Activated naive CD4-positive, alpha-beta T cell treated with anti-CD3 and anti-CD28 coated beads, Interleukin-2, amount 50 U/mL, for 16 hours (primary cell): ENCODE measurements at places on chromosomes 11 and 22.

DNA sequence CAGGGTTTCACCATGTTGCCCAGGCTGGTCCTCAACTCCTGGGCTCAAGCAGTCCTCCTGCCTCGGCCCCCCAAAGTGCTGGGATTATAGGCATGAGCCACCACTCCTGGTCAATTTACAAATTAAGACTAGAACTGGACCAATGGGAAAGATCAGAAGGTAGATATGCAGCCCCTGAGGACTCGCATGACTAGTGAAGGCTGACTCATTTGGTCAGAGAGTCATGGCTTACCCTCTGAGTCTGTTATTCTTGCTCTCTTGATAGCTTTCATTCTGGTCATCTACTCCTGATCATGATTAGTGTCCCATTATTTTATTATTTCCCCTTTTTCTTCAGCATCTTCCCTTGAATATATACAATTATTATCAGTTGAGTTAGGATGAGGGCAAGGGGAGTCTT is 2.7 kb upstream of the LDHAL6A start:
- DNase-seq, result no peak

DNA sequence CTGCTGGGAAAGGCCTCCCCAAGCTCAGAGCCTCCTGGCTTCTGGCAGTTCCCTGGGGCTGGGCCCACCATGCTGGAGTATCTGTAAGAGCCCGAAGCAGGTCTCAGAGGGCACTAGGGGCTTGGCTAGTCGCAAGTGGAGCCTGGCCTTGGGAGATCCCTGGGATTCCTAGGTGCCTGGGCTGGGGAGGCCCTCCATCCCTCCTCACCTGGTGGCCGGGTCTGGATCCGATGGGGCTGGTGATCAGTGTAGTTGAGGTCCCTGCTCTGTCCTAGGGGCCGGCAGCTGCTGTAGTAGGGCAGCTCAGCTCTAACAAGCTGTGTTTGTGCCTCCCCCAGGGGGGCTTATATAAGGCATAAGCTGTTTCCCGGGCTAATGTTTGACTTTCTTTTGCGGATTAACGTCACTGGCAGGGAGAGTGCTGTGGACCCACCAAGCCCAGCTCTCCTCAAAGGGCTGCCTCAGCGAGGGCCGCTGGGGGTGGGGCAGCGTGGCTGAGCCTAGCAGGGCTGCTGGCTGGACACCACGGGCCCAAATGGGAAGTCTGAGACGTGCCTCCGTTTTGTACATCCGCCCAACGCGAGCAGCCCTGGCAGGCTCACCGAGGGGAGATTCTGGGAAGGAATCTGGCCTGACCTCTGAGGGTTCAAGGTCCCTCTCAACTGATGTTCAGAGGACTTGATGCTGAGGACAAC is at the start of gene SLC22A8:
TSS of gene SLC22A8 (minus strand) at position 321 of the 695 bp plus-strand sequence. CDS start 883 bp downstream, outside the sequence.
- DNase-seq, result no peak

DNA sequence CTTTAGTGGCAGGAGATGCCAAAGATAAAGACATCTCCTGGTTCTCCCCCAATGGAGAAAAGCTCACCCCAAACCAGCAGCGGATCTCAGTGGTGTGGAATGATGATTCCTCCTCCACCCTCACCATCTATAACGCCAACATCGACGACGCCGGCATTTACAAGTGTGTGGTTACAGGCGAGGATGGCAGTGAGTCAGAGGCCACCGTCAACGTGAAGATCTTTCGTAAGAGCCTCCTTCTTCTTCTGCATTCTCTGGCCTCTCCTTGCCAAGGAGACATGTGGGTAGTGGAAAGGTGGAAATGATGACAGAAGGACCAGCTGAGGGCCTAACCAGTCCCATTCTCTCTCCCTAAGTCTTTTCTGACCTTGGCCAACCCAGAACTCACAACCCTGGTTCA is 110.1 kb upstream of the TTC12 start:
- DNase-seq, result no peak

DNA sequence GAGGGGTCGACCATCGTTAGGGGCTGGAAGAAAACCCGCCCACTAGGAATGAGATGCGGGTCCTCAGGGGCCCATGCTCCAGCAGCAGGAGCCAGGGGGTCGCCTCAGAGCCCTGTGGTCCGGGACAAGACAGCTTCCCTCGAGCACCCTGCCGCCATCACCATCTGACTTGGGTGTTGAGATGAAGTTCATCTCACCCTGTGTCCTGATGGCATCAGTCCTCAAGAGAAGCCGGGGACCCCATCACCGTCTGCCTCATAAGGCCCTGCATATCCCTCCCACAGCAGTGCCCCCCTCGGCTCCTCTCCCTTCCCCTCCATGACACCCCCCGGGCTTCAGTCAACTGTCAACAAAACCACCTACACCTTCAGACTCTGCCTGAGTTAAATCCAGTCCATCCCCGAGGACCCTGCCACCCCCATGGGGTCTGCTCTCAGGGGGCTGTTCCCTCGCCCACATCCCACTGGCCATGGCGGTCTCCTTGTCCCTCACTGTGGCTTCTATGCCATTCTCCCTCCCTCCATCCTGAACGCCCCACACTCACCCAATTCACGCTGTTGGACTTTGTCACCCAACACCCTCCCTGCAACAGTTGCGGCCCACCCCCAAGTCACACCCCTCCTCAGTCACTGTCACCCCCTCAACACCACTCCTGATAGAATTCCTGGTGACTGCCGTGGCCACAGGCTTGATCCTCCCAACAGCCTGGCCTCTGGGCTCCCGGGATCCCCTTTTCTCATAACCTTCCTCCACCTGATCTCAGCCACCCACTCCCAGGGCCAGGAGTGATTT is 87.7 kb upstream of the RTL6 start:
- DNase-seq, result peak; percentile 9

GRCh38 chr11:126167488-126167887 is 44.0 kb downstream of the RPUSD4 start:
- DNase-seq, result no peak

GRCh38 chr11:134522782-134523570 is 110.9 kb upstream of the B3GAT1 start:
- DNase-seq, result no peak

DNA sequence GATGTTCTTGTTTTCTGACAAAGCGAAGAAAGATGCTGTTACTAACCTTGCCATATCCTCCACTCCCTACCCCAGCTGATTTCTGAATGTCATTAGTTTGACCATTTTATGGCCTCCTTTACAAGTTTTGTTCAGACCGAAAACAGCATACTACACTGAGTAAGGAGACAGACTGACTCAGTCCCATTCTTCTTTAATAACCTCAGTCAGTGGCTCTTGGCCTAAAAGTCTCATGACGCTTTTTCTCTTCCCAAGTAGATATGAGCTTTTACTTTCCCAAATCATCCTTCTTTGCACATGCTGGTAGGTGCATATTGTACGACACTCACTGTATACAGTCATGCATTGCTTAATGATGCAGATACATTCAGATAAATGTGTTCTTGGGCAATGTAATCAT is 8.0 kb upstream of the FIBIN start:
- no peak for DNase-seq

DNA sequence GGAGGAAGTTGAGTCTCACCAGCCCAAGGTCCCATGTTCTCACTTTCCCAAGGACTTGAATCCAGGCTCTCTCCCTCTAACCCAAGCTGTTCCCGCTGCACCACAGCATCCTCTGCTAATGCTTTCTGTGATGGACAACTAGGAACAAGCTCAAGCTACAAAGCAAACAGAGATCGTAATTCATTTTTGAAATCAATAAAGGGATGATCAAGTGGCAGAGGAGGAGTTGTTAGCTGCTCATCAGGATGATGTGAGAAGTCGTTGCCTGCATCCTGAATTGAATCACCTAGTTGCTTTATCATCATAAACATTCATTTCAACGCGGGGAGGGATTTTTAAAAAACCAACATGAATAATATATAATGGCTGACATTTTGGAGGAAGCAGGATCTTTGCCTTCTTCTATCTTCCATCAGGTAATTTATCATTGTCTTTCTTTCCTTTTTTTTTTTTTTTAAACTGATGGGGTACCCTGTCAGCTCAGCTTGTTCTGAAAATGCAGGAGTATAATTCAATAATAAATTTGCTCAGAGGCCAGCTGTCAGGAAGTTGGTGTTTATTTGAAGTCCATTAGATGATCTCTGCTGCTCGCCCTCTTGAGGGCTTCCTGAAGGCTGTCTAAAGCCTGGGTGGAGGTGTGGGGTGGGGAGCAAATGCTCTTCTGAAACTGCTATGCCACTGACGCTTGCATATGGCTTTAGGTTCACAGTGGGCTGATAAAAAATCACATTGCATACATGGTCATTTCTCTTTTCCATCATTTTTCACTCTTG is 174.4 kb upstream of the NARS2 start:
- DNase-seq, result no peak

GRCh38 chr22:29219881-29220670 is 14.4 kb downstream of the EMID1 start:
- no peak for DNase-seq

- DNase-seq, result no peak
These were observed 31.6 kb downstream of the RPS6KA4 start for GRCh38 chr11:64390558-64390957.

GRCh38 chr11:132423266-132423665 is 1052.9 kb downstream of the NTM start:
- no peak for DNase-seq

DNA sequence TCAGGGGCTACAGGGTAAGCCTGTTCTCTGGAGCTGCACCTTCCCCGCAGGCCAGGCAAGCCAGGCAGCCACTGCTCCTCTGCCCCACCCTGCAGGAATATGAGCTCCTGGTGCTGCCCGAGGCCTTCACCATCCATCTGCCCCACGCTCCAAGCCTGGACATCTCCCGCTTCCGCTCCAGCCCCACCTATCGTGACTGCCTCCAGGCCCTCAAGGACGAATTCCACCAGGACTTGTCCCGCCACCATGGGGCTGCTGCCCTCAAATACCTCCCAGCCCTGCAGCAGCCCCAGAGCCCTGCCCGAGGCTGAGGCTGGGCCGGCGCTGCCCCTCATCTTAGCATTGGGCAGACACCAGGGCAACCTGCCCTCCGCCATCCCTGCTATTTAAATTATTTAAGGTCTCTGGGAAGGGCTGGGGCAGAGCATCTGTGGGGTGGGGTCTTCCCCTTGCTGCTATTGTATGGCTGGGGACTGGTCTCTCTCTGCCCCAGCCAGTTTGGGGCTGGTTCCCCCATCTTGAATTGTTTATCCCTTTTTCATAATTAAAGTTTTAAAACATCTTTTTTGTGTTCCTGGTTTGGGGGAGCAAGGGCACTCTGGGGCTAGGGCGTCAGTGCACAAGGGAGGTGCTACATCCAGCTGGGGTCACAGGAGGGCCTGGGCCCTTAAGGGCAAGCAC is 6.2 kb downstream of the LARGE2 start:
- peak; percentile 5 for DNase-seq

- DNase-seq, result no peak
These were observed 9.7 kb downstream of the LRRC10B start for GRCh38 chr11:61518032-61518795.

GRCh38 chr22:19877626-19878339 is 23.1 kb upstream of the GNB1L start:
- peak; percentile 8 for DNase-seq

- no peak for DNase-seq
These were observed 3.1 kb downstream of the FLI1 start for GRCh38 chr11:128696941-128697340.

- DNase-seq, result peak; percentile 78
These were observed 14.0 kb downstream of the PSMD13 start for GRCh38 chr11:250740-251299.

DNA sequence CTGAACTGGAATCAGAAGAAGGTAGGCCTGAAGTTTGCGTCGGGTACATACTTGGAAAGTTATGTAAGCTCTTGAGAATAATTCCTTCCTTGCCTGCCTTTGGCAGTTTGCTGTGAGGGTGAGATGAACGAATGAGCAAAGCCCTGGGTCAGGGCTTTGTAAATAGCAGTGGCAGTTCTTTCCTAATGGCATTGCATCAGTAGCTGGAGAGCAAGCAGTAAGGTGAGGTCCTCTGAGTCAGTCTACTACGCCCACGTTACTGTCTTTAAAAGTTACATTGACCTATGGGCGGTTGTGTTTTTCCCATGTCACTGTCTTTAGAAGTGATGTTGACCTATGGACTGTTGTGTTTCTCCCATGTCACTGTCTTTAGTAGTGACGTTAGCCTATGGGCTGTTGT is 179.1 kb upstream of the E2F8 start:
- no peak for DNase-seq

DNA sequence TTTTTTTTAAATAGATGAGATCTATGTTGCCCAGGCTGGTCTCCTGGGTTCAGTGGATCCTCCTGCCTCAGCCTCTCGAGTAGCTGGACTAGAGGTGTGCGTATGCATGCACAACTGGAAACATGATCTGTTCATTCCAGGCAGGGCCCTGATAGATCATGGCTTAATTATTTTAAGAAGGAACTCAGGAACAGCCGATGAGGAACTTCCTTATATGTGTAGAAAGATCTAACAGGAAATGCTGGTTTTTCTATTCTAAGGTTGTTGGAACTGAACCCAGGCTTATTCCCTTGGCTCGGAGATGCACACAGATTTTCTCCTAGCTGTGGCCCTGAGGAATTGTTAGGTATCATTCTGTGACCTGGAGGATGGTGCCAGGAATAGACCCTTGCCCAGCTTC is 32.4 kb downstream of the SPECC1L start:
- DNase-seq, result no peak

GRCh38 chr11:119666061-119666460 is 62.9 kb downstream of the NECTIN1 start:
- no peak for DNase-seq

DNA sequence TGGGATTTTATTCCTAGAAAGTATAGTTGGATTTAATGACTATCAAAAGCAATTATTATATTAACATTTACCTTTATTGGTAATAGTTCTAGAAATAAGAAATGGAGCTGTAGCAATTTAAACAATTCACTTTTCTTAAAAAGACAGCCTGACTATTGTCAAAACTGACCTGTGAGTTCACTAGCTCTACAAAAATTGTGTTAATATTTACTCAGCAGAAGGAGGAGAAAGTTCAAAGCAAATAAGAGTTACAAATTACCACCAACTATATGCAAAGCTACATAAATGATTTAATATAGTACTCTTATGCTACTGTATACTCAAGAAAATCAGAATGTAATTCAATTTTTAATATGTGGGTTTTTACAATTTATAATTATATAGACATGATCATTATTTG is 310.0 kb downstream of the DCDC1 start:
- no peak for DNase-seq

- no peak for DNase-seq
These were observed 11.4 kb downstream of the MRGPRD start for GRCh38 chr11:68969386-68969785.

DNA sequence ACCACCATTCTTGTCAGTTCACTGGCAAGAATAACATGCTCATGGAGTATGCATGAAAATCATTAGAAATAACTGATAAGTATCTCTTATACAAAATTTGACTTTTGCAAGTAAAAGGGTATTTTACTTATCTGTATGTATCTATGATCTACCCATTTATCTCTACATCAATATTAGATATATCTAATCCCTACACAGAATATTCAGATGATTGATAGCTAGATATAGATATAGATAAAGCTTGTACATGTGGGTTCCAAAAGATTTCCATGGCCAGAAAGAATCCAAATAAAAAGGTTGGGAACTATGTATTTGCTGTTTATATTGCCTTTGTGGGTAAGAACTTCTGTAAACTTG is 185.5 kb downstream of the MAML2 start:
- no peak for DNase-seq
